Activated T-cell treated with anti-CD3 and anti-CD28 coated beads for 1 hour (primary cell): ENCODE measurements at places on chromosomes 3 and 15.

- no peak for DNase-seq
Observed at GRCh38 chr3:11826628-11827265, 19.9 kb downstream of the TAMM41 start.

DNA sequence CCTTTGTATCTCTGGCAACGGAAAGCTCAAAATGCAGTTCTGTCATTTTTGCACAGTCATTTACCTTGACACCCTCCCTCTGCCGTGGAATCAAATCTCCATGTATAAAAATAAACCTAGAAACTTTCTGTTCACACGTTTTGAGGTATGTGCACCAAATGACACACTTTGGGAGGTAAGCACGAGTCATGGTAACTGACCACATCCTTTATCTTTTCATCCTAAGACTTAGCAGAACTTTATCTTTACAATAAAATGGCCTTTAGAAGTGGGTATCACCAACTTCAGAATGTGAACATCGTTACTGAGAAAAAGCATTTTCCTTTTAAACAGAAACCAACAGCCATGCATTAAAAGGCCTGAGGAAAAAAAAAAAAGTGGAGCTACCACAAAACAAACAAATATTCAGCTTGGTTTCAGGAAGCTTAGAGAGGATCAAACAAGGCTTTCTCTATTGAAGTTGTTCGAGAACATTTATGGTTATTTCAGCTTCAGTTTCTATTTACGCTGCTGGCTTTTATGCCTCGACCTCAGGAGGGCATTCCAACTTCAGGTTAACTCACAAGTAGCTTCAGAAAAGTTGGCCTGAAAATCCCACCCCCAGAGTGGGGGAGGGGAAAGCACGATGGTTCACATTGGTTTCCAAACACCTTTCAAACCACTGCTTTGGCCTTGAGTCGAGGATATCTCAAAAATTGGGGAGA, 171.1 kb upstream of the ICE2 start:
- DNase-seq, result no peak

DNA sequence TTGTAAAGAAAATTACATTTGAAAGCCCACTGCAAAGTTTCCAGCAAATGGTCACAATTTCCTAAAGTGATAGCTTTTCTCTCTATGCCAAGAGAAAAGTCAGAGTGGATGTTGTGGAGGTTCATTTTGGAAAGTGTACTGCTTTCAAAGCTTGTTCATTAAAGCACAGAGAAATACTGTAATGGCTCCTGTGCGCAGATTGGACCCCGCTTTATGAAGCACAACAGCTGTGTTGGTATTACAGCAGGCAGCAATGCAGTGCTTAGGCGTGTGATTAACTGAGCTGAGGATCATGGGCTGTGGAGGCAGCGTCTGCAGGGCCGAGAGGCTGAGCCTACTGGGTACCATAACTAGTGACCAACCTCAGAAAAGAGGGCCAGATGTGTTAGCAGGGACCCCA, 478.4 kb upstream of the CFAP20DC start:
- no peak for DNase-seq

DNA sequence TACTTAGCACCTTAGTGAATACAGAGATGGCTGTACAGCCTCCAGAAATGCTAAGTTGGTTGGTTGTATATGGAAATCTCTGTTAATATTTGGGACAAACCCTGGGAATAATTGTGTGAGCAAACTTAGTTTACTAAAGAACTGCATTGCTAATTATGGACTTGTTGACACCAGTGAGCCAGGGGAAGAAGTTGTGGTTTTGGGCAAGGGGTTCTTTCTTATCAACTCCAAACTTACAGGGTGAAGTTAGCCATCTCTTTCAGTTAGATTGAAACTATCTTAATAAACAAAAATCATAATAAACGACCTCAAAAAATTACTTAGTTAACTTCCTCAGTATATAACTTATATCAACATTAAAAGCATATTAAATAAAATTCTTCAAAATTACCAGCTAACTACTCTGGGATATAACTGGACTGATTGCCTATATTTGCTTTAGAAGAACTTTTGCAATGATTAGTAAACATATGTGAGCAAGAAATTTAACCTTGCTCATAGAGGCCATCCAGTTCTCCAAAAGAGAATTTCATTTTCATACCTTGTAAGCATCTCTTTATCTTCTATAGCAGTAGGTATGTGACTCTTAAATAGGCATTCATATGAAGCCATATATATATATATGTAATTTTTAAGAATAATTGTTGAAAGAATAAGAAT, 24.7 kb downstream of the MBNL1 start:
- no peak for DNase-seq

DNA sequence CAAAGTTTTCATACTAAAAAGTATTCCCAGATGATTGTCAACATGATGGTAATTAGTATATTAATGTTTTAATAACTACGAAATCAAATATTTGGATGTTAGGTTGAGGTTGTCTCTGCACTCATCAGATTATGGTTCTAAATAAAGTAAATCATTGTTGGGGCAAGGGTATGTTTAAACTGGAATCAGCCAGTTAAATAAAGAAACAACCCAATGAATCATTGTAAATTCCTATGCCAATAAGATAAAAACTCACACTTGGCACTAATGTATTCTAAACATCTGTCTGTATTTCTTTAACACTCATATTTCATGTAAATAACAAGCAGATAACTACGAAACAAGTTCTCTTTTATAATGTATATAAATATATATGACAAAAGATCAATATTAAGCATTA, 92.7 kb downstream of the PEAK1 start:
- no peak for DNase-seq

DNA sequence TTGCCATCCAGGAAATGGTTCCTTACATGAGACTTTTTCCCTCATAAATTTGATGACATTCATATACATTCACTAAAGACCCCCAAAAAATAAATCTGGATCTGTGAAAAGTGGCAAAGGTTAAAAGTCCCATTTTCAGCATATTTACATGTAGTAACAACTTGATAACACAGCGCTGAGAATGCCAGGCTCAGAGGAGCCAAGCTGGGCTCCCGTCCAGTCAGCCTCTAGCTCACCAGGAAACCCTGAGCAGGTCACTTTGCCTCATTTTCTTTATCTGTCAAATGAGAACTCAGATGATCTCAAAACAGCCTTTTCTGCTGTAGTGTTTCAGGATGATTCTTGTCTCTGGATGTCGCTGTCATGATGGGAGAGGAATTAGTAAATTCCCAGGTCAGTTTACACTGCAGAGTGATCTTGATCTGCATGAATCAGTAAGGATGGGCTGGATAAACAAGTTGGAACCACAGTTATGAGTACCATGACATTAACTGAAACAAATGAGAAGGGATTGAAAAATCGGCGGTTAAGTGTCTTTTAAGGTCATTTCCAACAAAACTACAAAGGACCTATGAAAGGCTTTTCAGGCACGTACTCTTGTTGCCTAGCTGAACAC, 82.8 kb downstream of the PPARG start:
- no peak for DNase-seq

- no peak for DNase-seq
Observed at GRCh38 chr3:30583973-30584372, 22.4 kb upstream of the TGFBR2 start.

GRCh38 chr3:144097163-144097562, 125.5 kb downstream of the DIPK2A start:
- no peak for DNase-seq

DNA sequence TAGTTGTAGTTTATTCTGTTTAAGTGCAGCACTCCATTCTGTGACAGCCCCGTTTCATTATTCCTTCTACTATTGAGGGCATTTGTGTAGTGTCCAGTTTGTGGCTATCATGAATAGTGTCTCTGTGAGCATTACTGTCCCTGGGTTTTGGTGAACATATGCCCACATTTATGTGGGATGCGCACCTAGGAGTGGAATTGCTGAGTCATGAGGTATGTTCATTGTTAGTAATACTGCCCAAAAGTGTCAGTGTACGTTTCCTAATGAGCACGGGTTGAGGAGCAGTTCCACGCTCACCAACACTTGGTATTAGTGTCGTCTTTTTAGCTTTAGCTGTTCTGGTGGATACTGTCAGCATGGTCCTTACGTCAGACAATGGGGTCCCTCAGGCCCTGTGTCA, 131.8 kb downstream of the SLCO3A1 start:
- no peak for DNase-seq

DNA sequence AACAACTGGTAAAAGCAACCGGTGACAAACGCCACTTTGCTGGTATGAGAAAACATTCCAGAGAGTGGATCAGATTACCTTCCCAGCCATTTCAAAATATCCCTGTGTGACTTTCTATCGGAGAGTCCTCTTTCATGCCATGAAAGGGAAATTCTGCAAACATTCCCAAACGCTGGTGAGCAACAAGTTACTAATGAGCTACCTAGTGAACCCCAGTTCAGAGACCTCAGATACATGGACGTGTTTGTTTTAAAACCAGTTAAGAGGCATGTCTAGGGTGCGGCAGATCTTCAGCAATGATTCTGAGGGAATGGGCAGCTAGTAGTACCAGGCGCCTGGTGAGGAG, 418.2 kb upstream of the NR2F2 start:
- DNase-seq, result no peak

DNA sequence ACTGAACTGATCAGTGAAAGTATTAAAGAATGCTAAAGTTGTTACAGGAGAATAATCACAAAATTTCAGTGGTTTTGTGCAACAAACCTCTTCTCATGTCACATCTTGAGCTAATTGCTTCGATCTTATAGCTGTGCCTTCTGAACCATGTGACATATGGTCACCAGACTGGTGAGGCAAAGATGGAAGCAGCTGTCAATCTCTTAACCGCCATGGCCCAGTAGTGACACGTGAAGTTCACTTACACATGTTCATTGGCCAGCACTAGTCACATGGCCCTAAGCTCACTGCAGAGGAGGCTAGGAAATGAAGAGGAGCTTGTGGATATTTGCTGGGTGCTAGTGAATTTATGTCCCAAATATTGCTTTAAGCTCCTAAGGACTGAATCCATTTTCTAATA, 32.5 kb downstream of the BOC start:
- DNase-seq, result no peak

DNA sequence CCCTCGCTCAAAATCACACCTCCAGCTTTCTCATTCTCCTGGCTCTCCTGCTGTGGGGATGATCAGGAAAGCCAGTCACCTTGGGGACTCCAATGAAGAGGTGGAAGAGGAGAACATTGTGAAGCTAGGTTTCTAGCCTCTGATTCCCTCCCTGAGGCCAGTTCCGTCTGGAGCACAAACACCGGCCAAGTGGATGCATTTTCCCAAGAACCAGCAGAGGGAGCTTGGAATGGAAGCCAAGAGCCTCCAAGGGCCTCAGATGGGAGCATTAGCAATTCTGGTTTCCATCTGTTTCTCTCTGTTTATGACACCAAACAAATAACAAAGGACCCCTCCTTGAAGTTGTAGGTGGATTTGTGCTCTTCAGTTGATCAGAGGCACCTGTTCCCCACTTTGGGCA, 40.6 kb upstream of the NMNAT3 start:
- no peak for DNase-seq

DNA sequence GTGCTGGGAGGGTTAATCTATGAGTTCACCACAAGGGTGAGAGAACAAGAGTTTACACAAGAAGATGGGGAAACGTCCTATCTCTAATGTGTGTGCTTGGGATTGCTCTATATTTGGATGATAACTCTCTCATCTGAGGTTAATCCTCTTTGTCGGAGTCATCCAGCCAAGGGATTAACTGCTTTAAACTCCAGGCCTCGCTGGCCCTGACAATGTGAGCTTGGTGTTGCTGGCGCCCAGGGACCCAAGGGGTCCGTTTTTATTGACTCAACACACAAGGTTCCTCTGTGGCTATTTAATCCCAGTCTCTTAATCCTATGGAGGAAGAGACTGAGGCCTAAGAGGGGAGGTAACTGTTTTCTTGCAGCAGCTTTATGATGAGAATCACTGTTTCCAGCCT, 14.2 kb downstream of the SV2B start:
- no peak for DNase-seq

DNA sequence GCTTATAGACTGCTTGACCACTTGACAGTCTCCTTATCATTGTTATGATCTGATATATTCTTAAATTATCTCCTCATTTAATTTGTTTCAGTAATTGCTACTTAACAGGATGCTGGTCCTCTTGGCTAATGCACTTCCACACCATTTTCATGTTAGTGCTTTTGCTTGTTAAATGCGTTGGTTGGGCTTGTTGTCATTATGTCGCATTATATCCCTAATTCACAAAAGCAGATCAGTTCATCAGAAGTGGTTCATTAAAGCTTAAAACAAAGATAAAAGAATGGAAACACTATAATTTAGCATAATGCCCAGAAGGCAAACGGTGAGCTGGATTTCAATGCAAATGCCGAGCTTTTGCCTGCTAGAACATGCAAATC, 17.1 kb upstream of the EHHADH start:
- DNase-seq, result no peak

DNA sequence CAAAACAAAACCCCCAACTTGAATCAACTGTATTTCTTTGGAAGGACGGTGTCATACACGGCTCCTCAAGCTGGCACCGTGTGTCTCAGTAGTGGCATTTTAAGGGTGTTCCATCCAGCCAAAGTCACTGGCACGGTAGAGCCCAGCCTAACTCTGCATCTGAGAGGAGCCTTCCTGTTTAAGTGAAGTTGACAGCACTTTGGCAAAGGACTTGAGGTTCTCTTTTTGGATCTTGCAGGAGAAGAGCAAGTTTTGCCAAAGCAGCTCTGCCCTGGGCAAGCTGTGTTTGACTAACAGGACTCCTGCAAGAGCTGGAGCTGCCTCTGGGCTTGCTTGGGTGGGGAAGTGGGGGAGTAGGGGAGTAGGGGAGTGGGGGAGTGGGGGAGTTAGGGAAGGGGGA, 109.6 kb upstream of the FEZF2 start:
- no peak for DNase-seq

GRCh38 chr3:196194542-196194915, 16.7 kb downstream of the ZDHHC19 start:
- DNase-seq, result no peak

GRCh38 chr15:64746356-64746755, 29.0 kb downstream of the RBPMS2 start:
- DNase-seq, result no peak

DNA sequence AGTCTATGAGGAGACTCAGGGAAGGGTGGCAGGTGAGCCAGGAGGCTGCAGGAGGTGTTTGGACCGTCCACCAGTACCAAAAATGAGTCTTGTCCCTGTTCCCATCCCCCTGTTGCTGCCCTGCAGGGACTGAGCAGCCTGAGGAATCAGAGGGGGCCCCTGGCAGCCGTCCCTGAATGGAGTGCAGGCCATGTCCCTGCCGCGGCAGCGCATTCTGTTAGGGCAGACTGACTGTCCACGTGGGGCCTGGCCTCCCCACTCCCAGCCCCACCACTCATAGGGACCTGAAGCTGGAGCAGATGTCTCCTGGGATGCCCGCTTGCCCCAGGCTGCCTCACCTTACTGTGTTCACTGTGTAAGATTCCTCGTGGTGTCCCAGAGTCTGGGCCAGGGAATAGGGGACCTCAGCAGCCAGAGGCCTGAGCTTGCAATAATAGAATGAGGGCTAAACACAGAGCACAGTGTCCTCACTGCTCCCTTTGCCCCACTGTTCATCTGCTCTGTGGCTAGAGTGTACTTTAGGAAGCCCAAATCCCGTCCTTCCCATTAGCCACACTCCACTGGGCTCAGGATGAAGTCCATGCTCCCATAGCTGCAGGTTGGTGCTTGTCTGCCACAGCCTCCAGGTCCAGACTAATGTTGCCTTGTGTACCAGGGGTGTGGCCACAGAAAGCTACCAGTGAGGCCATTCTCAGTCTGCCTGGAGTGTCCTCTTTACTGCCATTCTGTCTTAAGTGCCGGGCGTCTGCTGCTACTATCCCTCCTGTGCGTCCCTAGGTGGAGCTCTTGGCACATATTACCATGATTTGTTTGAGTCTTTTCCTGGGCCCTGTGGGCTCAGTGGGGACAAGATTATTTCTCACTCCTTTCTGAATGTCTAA, 63.2 kb downstream of the HCN4 start:
- DNase-seq, result no peak

GRCh38 chr3:107729686-107730085, 206.9 kb downstream of the BBX start:
- DNase-seq, result no peak
